NCI-H2081 treated with DMSO at 0.1 percent for 48 hours (cell line): ENCODE measurements at places on chromosomes 1 and 21.

DNA sequence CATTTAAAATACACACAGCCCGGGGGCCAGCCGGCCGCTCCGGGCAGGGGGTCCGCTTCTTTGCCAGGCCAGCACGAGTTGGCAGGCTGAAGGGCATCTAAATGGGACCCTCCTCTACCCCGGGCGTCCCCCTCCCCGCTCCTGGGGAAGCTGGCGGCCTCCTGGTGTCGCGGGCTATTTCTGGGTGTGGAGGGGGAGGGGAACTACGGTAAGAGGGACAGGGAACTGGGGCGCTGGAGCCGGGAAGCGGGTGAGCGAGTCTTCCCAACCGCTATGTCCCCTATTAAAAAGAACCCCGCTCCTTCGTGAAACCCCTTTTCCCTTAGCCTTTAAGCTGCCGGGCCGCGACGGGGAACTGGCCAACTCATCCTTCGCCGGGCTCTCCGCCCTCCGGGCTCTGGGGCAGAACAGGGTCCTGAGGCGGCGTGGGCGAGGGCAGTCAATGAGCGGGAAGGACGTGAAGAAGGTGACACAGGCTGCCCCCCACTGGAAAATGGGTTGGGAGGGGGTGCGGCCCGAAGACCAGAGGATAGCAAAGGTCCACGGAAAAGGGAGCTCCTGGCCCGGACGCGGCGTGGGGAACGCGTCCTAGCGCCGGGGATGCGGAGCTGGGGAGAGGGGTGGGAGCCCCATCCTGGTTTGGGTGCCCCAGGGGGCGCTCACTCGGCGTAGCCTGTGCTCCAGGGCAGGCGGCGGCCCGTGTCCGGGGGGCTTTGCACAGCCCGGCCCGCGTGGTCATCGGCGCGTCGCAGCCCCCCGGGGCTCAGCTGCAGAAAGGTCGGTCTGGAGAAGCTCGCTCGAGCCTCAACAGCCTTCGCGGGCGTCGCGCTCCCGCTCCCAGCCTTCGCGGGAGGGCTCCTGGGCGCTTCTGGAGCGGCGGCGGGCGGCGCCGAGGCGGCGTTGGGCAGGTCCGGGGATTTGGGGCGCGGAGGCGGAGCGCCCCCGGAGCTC is 544 bp downstream of the PPM1J start:
- DNase-seq = no peak

- DNase-seq = no peak
Measured at GRCh38 chr1:81681114-81681513, 119.6 kb upstream of the ADGRL2 start.

DNA sequence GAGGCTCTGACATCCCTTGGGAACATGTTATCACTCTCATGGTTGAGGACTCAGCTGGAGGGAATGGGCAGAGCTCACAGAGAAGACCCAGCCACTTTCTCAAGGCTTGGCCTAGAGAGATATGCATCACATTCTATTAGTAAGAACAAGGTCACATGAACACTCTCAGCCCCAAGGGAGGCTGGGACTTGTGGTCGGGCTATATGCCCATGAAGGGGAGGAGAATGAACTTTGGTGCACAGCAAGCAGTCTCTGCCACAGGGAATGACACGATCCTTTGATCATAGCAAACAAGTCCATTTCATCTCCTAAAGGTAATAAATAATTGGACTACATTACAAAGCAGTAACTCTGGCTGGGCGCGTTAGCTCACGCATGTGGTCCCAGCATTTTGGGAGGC is 105.7 kb downstream of the SYF2 start:
- no peak for DNase-seq

DNA sequence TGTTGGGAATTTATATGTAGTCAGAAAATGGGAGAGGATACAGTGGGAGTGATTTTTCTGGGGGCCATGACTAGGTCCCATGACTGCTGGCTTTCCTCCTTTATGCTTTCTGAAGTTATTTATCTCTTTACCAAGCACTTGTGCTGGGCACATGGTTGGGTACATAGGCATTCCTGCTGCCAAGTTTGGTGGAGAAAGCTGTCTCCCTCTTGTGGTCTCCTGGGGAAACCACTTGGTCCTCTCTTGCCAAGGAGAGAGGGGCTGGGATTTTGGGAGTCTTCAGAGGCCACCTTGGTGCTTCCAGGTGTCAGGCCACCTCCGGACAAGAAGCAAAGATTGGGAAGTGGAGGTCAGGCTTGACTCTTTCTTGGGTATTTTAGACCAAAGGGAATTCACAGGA is 120.2 kb upstream of the KCNE2 start:
- no peak for DNase-seq

- no peak for DNase-seq
Measured at GRCh38 chr1:4752059-4752458, 97.7 kb downstream of the AJAP1 start.

DNA sequence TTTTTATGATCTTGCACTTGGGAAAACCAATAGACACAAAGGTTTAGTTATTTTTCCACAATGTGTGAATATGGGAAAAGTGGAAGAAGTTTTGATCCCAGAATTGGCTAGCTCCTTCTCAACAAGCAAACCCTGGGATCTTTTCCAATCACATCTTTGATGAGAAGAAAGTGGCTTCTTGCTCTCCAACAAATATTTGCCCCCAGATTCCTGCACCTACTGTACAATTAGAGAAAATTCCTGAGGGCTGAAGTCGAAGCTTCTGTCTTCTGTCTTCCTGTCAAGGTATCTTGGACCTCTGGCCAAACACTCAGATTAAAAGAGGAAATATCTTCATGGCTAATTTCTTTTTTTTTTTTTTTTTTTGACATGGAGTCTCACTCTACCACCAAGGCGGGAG is 113.1 kb upstream of the SLC45A1 start:
- DNase-seq = no peak

DNA sequence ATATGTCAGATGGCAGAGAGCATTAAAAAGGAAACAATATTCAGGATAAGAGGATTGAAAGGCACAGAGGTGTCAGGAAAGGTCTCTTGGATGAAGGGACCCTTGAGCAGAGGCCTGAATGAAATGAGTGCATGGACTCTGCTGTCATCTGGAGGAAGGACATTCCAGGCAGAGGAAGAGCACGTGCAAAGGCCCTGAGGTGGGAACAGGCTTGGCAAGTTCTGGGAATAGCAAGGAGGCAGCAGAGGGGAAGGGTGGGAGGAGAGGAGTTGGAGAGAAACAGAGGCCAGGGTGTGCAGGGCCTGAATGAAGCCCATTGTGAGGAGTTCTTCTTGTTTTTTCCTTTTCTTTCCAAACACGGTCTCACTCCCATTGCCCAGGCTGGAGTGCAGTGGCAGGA is 59.0 kb upstream of the RUNX3 start:
- no peak for DNase-seq

DNA sequence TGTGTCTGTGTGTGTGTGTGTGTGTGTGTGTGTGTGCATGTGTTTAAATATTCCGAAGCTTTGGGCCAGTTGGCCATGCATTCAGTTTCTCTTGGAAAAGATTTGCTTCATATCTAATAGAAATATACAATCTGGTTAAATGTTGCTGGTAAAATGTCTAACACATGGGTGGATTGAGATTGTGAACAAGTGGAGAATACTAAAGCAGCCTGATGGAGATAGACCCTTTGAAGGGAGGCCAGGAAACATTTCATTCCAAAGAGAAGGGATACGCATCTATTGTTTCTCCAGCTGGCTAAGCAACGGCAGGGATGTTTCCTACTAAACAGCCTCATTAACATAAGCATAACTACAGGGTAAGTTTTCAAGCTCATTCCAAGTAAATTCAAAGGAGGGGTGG is 257.5 kb upstream of the PTBP2 start:
- no peak for DNase-seq

- DNase-seq = no peak
Measured at GRCh38 chr1:112517646-112518045, 8.9 kb downstream of the WNT2B start.

DNA sequence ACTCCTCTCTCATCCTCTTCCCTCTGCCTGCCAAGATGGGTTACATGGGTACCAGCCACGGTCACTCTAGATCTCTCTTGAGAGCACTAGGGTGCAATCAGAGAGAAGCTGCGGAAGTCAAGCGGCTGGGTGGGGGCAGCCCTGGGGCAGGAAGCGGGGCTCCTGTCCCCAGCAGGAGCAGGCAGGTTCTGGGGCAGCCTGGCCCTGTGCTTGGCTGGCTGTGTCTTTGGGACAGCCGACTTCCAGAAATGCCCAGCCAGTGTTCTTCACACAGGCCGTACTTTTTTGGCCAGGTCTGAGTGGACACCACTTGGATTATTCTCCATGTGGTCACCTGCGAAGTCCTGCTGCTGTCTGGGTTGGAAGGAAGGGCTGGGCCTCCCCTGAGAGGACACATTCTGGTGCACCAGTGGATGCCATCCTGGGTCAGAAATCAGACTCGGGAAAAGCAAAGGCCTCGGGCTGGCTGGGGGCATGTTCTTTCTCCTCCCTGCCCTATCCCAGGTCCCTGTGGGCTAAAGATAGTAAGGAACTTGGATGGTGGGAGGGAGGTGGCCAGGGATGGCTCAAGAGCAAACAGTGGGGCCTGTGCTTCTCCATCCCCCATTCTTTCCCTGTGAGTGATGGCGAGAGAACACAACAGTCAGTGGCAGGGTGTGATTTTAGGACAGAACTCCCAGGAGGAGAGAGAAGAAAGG is 93.7 kb downstream of the ITPKB start:
- no peak for DNase-seq

DNA sequence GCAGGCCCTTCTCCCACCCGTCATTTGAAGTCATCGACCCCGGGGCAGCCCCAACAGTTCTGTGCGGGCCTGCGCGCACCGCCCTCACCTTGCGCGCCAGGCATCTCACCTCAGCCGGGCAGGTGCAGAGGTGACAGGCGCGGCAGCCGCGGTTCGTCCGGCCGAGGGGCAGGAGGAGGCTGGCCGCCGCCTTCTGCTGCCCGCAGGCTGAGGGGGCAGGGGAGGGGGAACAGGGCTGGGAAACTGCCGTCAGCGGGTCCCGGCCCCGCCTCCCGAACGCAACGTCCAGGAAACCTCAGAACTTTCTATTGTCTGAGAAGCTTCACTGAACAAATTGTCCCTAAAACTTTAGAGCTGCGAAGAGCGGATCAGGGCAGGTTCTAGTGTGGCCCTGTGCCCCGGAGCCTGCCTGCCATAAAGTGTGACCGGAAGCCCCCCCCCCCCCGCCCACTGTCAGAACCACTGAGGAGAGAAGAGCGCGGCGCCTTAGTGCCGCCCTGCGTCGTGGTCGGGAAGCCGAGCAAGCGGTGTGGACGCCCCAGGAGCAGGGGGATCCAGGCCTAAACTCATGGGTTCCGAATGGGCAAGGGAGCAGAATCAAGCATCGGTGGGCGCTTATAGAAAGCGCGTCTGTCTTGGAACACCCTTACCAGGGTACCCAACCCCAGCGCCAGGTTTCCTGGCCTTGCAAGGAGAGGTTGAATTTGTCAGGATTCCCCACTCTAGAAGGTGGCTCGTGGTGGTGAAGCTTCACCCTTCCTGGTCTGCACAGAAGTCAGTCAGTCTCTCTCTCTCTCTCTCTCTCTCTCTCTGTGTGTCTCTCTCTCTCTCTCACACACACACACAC is 13.3 kb upstream of the TBX15 start:
- DNase-seq = no peak

DNA sequence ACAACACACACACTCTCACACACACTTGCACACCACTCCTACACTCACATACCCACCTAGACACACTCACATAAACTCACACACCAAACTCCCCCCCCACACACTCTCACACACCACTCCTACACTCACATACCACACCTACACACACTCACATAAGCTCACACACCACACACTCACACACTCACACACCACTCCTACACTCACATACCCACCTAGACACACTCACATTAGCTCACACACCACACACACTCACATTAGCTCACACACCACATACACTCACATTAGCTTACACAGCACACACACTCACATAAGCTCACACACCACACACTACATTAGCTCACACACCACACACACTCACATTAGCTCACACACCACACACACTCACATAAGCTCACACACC is 33.1 kb downstream of the OPTC start:
- DNase-seq = no peak

GRCh38 chr1:156106624-156107488 is 7.7 kb upstream of the LMNA start:
- DNase-seq = no peak

DNA sequence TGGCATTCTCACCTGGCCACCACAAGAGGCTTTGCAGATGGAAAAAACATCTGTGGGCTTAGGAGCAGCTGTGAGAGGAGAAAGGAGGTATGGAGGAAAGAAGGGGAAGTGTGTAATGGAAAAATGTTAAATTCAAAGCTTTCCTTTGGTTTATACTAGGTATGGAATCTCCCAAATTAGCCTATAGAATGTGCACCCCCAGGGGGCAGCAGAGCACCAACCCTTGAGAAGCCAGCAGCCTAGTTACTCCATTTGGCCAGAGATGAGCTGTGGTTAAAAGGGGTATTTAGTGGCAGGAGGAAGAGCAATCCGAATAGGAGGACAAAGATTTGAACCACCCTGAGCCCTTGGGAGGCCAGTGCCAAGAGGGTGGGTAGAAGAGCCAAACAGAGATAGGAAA is 97.5 kb upstream of the CTTNBP2NL start:
- no peak for DNase-seq

DNA sequence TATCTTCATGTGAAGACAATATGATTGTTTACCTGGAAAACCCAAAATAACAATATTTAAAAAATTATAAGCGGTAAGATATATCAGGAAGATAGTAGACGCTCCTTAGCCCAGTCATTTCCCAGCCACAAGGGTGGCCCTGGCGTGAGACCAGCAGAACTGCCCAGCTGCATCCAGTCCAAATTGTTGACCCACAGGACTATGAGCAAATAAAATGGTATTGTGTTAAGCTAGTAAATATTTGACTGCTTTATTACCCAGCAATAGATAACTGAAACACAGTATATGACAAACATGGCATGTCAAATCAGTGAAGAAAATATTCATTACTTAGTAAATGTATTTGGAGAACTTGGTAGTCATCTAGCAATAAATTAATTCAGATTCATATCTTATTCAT is 294.3 kb upstream of the SPAG17 start:
- no peak for DNase-seq

DNA sequence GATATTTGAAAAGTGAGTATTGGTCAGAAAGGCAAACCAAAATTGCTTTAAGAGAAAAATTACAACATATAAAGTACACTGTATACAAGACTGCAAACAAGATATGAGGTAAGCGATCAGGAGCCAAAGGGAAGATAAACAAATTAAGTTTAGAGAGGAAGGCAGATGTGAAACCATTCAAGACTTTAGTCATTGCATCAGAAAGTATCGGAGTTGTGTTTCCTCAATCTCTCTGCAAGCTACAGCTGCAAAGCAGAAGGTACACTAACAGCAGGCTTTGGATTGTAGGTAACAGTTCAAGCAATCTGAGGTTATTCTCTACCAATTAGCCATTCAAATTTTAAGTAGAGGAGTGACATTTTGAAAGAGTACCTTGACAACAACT is 21.3 kb upstream of the TLCD4 start:
- DNase-seq = no peak

GRCh38 chr21:43973634-43973955 is 38.5 kb upstream of the TRAPPC10 start:
- no peak for DNase-seq
